Muscle of back (tissue), 13 donors: ENCODE measurements at places on chromosomes 16 and 17.

- DNase-seq = no peak
Observed at GRCh38 chr16:14635395-14636165, 2.8 kb downstream of the BFAR start.

GRCh38 chr17:57234061-57234738 lies 22.1 kb upstream of the MSI2 start:
- no peak for DNase-seq

- DNase-seq = no peak
Observed at GRCh38 chr16:84862804-84863480, 43.2 kb downstream of the CRISPLD2 start.

DNA sequence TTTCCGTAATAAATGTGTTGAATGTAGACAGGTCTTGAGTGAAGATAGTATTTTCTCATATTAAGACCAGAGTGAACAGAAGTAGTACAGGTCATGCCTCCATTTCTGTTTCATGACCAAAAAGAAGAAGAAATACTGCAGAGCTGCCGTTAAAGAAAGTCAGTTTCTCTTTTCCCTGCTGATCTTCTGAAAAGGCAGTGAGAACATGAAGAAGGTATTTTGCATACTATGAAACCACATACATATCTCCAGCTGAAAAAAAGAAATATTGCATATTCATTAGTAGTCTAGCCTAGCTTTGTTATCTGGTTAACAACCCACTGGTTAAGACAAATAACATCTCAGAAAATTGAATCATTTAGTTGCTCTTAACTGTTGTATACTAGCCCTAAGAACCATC lies 138.4 kb downstream of the PHKB start:
- no peak for DNase-seq

- no peak for DNase-seq
Observed at GRCh38 chr16:14548933-14549788, 80.9 kb downstream of the PARN start.
